Testis (tissue), 5 donors: ENCODE measurements at places on chromosomes 4 and X. TPM values are rescaled to one million over a fixed set of nuclear protein-coding genes. Genes with fewer than 3 reads are reported as not detected.

DNA sequence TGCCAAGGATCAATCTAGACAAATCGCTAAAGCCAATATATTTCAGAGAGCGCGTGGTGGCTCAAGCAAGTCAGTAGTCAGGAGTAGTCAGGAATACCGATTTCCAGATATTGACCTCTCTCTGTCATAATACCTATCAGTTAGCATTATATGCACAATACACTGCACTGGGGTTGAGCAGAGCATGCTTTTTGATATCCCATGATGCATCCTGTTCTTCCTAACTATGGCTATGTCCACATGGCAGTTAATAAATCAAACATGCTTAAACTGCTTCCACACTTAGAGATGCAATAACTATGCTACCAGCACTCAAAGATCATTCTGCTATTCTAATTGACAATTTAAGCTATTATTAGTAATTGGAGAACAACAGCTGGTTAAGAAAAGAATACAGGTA lies 6.2 kb downstream of the BRWD3 start:
- no peaks in the 10 kb centered on the region for H3K36me3 ChIP-seq
- no peak overlapping the region for H3K4me3 ChIP-seq

- H3K27me3 ChIP-seq, result no peaks in the 10 kb centered on the region
- H3K36me3 ChIP-seq, result no peaks in the 10 kb centered on the region
- H3K27ac ChIP-seq, result no peak overlapping the region
Measured at GRCh38 chr4:59608466-59608865, 1591.7 kb upstream of the ADGRL3 start.

- no peaks in the 10 kb centered on the region for H3K36me3 ChIP-seq
- no peaks in the 10 kb centered on the region for H3K27me3 ChIP-seq
- no peaks in the 10 kb centered on the region for H3K4me1 ChIP-seq
- H3K4me3 ChIP-seq, result no peak overlapping the region
Measured at GRCh38 chr4:181946902-181947301, 296.3 kb upstream of the TENM3 start.

- H3K27ac ChIP-seq, result no peak overlapping the region
- no peak overlapping the region for H3K4me3 ChIP-seq
- peak; percentile 32 for DNase-seq
- no peaks in the 10 kb centered on the region for H3K27me3 ChIP-seq
- H3K36me3 ChIP-seq, result no peaks in the 10 kb centered on the region
Measured at GRCh38 chr4:153432965-153433753, 33.0 kb upstream of the TMEM131L start.

The ATP2B3 gene
- 0.16 TPM for total RNA-seq

The SPANXC gene
- 3.5 TPM for total RNA-seq

The PLRG1 gene
- total RNA-seq, result 46.3 TPM

The FAM193A gene
- total RNA-seq, result 78.7 TPM
